Fibroblast of lung (primary cell): ENCODE measurements at places on chromosomes 6 and 20. TPM values are rescaled to one million over a fixed set of nuclear protein-coding genes. Genes with fewer than 3 reads are reported as not detected.

The BPIFB1 gene
- not detected in 2 replicates for polyA plus RNA-seq

The KCNK15 gene
- polyA plus RNA-seq = 0.03 and 2.2 TPM in 2 replicates

The SRSF12 gene
- polyA plus RNA-seq = 0.10 and 0.11 TPM in 2 replicates

The AARS2 gene
- 3.4 and 5.5 TPM in 2 replicates for polyA plus RNA-seq

The FABP7 gene
- polyA plus RNA-seq = not detected in 2 replicates

The SEMG2 gene
- polyA plus RNA-seq = not detected in 2 replicates

The TRIM31 gene
- not detected in 2 replicates for polyA plus RNA-seq

The XKR7 gene
- not detected in 2 replicates for polyA plus RNA-seq

The MDFI gene
- not detected in 2 replicates for polyA plus RNA-seq

The LHFPL5 gene
- polyA plus RNA-seq = not detected in 2 replicates

The SLC25A27 gene
- 2.7 and 5.2 TPM in 2 replicates for polyA plus RNA-seq

The PLAGL1 gene
- 24.2 and 25.0 TPM in 2 replicates for polyA plus RNA-seq

The CST2 gene
- 0.12 TPM in 1 of 2 replicates, not detected in the other for polyA plus RNA-seq

The UST gene
- polyA plus RNA-seq = 6.8 and 9.7 TPM in 2 replicates

The MROH8 gene
- polyA plus RNA-seq = 1.7 and 2.9 TPM in 2 replicates

The GGTLC1 gene
- polyA plus RNA-seq = not detected in 2 replicates

The TBC1D20 gene
- polyA plus RNA-seq = 36.8 and 38.3 TPM in 2 replicates
